ENCODE measurements at places on chromosomes 1 and 21. TPM values are rescaled to one million over a fixed set of nuclear protein-coding genes. Genes with fewer than 3 reads are reported as not detected.

The RCOR3 gene
- 70.3 TPM for total RNA-seq

DNA sequence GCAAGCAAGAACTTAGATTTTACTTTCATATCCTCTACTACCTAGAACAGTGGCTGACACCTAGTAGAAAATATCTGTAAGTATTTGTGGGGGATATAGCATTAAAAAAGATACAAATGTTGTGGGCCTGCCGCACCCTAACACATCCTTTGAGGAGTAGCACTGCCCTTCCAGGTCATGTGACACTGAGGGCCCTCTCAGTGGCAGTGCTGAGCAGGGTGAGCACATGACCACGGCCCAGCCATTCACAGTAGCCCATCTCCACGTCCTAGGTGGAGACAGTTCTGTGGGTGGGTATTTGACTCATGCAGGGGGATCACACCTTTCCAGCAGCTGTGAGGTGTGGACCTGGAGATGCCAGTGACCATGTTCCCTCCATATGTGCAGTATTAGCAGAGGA, 108.9 kb downstream of the OMA1 start:
- H3K4me3 ChIP-seq, result no peak overlapping the region
- DNase-seq, result no peak
- H3K36me3 ChIP-seq, result no peaks in the 10 kb centered on the region
- H3K4me1 ChIP-seq, result no peaks in the 10 kb centered on the region
- H3K27me3 ChIP-seq, result no peaks in the 10 kb centered on the region

The MAP10 gene
- not detected for total RNA-seq

- H3K4me1 ChIP-seq, result peaks cover 4% of the 10 kb centered on the region
- no peaks in the 10 kb centered on the region for H3K27me3 ChIP-seq
- peaks cover 5% of the 10 kb centered on the region for H3K36me3 ChIP-seq
- no peak overlapping the region for H3K4me3 ChIP-seq
- no peak overlapping the region for H3K27ac ChIP-seq
- DNase-seq, result no peak
Measured at GRCh38 chr1:178933709-178934490, 63.0 kb upstream of the ANGPTL1 start.

GRCh38 chr1:175413367-175413766, 220.8 kb upstream of the KIAA0040 start:
- no peak overlapping the region for H3K4me3 ChIP-seq
- peaks cover 62% of the 10 kb centered on the region for H3K27me3 ChIP-seq
- H3K4me1 ChIP-seq, result no peaks in the 10 kb centered on the region
- no peak overlapping the region for H3K27ac ChIP-seq
- no peaks in the 10 kb centered on the region for H3K36me3 ChIP-seq

The CGN gene
- total RNA-seq, result 0.32 TPM

DNA sequence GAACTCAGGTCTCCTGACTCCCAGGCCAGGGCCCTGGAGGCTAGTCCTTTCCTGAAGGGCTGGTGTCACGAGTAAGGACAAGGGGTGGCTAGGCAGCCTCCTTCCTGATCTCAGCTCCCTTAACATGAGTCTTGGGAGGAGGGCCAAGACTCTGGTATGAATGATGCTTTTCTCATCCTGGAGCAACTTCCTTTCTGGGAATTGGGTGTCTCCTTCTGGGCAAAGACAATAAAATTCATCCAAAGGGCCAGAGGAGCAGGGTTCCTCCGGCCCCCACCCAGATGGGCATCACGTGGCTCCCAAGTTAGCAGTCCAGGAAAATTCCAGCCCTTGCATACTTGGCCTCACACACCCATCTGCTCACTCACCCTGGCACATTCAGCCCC, at the start of gene FAM167B:
FAM167B (plus strand) TSS at position 335 of the 386 bp plus-strand sequence. CDS start 200 bp downstream, outside the sequence.
- no peak within 1 kb of the TSS for H3K27ac ChIP-seq
- peaks cover 7% of the 10 kb centered on the region for H3K4me1 ChIP-seq
- no peaks in the 10 kb centered on the region for H3K27me3 ChIP-seq
- no peaks in the 10 kb centered on the region for H3K36me3 ChIP-seq

DNA sequence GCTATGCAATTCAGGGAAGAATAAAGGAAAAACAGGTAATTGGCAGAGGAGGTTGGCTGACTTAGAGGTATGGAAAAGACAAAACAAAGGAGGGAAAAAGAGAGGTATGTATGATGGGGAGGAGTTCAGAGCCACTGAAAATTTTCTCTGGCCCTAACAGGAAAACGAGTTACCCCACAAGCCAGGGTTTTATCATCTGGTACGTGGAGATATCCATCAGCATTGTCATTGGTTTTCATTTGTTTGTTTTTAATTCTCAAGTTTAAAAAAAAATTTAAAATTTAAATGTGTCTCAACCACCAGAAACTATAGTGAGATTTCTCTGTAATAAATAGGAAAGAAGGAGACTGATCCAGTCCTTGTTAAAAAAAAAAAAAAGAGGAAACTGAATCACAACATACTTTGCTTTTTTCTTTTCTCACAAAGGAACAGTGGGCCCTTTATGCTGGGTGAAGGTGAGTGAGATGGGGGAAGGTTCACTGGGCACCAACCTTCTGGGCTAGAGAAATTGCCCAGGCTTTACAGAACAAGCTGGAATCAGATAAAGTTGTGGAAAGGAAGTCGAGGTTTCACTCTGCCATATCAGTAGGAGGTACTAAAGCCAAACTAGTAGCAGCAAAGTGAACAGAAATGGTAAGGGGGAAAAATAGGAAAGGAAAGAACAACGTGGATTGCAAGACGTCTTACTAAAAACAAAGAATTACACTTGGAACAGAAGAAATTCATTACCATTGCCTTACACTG, 2.7 kb downstream of the IFNAR2 start:
- no peaks in the 10 kb centered on the region for H3K27me3 ChIP-seq
- no peak for DNase-seq

DNA sequence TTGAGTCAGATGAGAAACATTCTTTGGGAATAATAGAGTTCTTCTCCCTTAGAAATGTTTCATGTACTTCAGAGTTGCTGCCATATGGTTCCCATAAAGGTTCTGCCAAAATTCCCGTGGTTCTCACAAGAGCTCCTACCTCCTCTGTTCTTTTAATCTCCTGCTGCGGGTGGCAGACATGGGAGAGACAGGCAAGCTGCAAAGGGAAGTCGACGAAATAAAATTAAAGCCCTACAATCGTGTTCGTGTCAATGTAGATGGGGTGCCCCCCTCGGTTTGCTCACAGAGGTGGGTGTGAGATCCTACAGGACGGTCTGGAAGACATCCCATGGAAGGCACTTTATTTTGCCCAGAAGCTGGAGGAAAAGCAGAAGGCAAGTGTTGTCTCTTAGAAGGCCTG, 276.0 kb downstream of the RWDD3 start:
- DNase-seq, result no peak
- no peaks in the 10 kb centered on the region for H3K4me1 ChIP-seq
- H3K36me3 ChIP-seq, result no peaks in the 10 kb centered on the region
- H3K27me3 ChIP-seq, result no peaks in the 10 kb centered on the region

DNA sequence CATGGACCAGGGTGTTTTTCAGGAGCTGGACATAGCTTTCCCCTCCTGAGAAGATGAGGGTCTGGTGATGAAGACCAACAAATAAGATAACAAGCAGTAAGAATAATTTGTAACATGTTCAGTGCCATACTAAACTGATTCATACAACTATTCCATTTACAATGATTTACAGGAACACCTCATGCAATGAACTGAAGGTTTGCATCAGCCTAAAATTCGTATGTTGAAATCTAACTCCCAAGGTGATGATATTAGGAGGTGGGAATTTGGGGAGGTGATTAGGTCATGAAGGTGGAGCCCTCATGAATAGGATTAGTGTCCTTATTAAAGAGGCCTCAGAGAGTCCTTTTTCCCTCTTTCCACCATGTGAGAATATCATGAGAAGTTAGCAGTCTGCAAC, 15.9 kb upstream of the NIBAN1 start:
- peaks cover 62% of the 10 kb centered on the region for H3K27me3 ChIP-seq
- H3K36me3 ChIP-seq, result no peaks in the 10 kb centered on the region
- no peaks in the 10 kb centered on the region for H3K4me1 ChIP-seq

DNA sequence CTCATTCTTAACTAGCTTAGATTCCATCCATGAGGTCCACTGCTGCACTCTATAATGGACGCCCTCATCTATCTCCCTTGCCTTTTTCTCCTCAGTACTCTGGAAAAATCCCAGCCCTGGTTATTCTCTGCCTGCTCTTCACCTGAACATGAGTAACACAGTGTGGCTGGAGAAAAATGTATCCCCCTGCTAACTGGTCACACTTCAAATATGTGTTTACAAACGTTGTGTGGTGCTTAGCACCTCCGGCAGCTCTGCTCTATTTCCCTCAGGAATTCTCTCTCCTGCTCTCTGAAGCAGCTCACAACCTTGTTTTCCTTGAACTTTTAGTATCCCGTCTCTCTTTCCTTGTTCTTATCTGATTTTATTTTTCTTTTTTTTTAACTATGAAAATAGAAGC, 4.1 kb downstream of the SCCPDH start:
- H3K27me3 ChIP-seq, result no peaks in the 10 kb centered on the region
- H3K4me1 ChIP-seq, result peaks cover 10% of the 10 kb centered on the region
- no peak for DNase-seq
- H3K27ac ChIP-seq, result no peak overlapping the region

DNA sequence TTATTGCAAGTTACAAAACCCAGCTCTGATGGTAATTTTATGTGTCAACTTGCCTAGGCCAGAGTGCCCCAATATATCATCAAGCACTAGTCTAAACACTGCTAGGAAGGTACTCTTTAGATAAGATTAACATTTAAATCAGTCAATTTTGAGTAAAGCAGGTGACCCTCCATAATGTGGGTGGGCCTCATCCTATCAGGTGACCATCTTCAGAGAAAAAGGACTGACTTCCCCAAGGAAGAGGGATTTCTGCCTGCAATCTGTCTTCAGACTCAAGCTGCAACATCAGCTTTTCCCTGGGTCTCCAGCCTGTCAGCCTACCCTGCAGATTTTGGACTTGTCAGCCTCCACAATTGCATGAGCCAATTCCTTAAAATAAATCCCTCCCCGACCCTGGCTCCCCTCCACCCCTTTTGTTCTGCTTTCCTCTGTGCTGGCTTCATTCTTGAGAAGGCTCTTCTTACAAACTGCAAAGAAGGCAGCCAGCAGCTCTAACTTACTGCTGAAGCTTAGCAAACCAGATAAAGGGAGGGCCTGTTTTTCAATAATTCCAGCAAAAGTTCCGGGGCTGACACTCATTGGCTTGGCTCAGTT, 56.4 kb upstream of the RUNX3 start:
- H3K36me3 ChIP-seq, result peaks cover 4% of the 10 kb centered on the region
- no peaks in the 10 kb centered on the region for H3K4me1 ChIP-seq
- H3K4me3 ChIP-seq, result no peak overlapping the region
- DNase-seq, result no peak
- peaks cover 37% of the 10 kb centered on the region for H3K27me3 ChIP-seq
- no peak overlapping the region for H3K27ac ChIP-seq

DNA sequence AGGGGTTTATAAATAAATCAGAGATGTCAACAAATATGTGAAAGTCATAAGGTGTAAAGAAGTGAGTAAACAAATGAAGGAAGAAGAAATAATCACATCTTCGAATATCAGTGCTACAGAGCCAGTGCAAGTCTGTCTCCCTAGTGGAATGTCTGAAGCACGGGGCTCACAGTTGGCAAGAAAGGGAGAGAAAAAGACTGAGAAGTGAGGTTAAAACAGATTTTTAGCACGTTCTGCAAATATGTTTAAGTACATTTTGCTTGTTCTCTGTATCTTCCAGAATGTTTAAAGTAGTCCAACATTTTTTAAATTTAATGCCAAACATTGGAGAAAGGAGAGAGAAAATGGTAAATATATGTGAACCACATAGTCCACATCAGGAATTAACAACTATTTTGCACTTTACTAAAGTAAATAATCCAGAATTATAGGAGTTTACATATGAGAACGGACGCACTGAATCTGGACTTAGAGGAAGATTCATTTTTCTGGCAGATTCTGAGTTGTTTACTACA, 682.4 kb downstream of the LTN1 start:
- peaks cover 18% of the 10 kb centered on the region for H3K4me1 ChIP-seq
- no peak overlapping the region for H3K4me3 ChIP-seq
- DNase-seq, result no peak

The NTPCR gene
- 129 TPM for total RNA-seq

The DENND2D gene
- total RNA-seq, result 6.0 TPM

DNA sequence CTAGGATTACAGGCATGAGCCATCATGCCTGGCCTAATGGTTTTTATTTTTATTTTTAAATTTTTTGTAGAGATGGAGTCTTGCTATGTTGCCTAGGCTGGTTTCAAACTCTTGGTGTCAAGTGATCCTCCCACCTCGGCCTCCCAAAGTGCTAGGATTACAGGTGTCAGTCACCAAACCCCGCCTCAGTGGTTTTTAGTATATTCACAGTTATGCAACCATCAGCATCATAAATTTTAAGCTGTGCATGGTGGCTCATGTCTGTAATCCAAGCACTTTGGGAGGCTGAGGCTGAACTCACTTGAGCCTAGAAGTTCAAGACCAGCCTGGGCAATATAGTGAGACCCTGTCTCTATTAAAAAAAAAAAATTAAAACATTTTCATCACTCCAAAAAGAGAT, 28.6 kb downstream of the PIK3CD start:
- H3K27me3 ChIP-seq, result no peaks in the 10 kb centered on the region
- no peak overlapping the region for H3K27ac ChIP-seq
- H3K36me3 ChIP-seq, result no peaks in the 10 kb centered on the region
- H3K4me1 ChIP-seq, result no peaks in the 10 kb centered on the region
- DNase-seq, result no peak

- no peak overlapping the region for H3K4me3 ChIP-seq
- DNase-seq, result no peak
- peaks cover 21% of the 10 kb centered on the region for H3K4me1 ChIP-seq
Measured at GRCh38 chr1:24972221-24972914, 42.3 kb upstream of the RUNX3 start.

The MLLT11 gene
- total RNA-seq, result 1.3 TPM

DNA sequence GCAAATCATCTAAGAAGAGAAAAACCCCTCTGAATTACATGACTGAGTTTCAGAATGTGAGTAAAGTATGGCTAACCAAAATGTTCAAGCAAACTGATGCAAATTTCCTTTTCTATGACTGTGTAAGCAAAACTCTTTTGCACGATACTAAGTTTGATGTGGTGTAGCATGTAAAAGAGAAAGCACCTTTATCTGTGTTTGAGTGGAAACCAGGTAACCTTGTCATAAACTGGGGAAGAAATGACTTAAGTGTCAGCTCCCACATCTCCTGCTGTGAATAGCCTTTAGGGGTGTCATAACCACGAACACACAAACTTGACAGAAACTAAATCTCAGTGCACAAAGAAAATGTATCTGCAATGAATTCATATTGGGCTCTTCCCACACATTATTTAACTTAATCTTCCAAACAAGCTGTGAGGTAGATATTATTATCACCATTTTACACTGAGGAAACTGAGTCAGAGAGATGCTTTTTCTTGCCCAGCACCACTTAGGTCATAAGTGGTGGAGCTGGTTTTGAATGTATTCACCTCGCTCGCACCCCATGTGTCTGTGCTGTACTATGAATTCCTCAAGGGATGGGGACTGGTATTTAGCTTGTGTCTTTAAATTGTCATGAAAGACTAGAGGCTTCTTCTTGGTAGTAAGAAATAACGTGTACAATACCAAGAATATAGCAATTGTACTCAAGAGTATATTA, 32.9 kb upstream of the IL12RB2 start:
- no peak overlapping the region for H3K27ac ChIP-seq
- H3K4me1 ChIP-seq, result no peaks in the 10 kb centered on the region
- H3K4me3 ChIP-seq, result no peak overlapping the region
